ENCODE measurements at places on chromosomes 16 and 17. TPM values are rescaled to one million over a fixed set of nuclear protein-coding genes. Genes with fewer than 3 reads are reported as not detected.

Gene WNT9B
- not detected for total RNA-seq

Gene CES4A
- total RNA-seq, result 33.8 TPM

Gene DNAH2
- total RNA-seq, result 2.2 TPM

Gene EVI2B
- total RNA-seq, result 0.63 TPM

Gene KCNJ12
- 0.63 TPM for total RNA-seq

Gene CPNE7
- total RNA-seq, result 13.5 TPM

Gene KRT9
- total RNA-seq, result not detected

Gene HLF
- total RNA-seq, result 19.7 TPM

Gene ANKRD13B
- 65.1 TPM for total RNA-seq

Gene ACSM5
- total RNA-seq, result 0.31 TPM

Gene CD300LB
- not detected for total RNA-seq

Gene TNRC6A
- total RNA-seq, result 157 TPM

Gene CPHXL
- not detected for total RNA-seq

Gene NUPR1
- 0.31 TPM for total RNA-seq

Gene NOD2
- total RNA-seq, result 0.31 TPM

Gene OR3A3
- total RNA-seq, result not detected

Gene C17orf100
- total RNA-seq, result 5.3 TPM

Gene CPHXL2
- not detected for total RNA-seq

Gene P2RX5
- total RNA-seq, result 6.9 TPM

Gene KRTAP1-5
- total RNA-seq, result not detected

Data from parietal lobe (tissue), 2 donors.